SK-N-DZ (cell line): ENCODE measurements at places on chromosomes 2 and 18.

- no peak for DNase-seq
These were observed 174.4 kb upstream of the FBXO11 start for GRCh38 chr2:48080534-48081316.

DNA sequence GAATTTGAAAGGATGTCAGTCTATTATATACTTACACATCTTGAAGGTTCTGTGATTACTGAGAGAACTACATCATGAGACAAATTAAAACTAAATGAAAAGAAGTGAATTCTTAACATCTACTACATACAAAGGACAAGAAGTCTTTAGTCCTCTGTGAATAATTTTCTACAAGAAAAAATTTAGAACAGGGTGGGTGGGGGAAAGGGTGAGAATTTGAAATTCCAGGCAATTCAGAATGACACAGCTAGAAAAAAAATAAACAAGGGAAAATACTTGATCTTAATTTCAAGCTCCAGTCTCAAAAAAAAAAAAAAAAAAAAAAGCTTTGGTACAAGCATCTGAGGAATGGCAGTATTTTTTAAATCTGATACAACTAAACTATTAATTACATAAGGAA, 15.5 kb downstream of the CUL3 start:
- no peak for DNase-seq

- DNase-seq, result no peak
These were observed 30.6 kb upstream of the SH3RF3 start for GRCh38 chr2:109098251-109098920.

- DNase-seq, result no peak
These were observed 132.6 kb downstream of the MAP2 start for GRCh38 chr2:209556354-209556961.

- no peak for DNase-seq
These were observed 49.9 kb downstream of the DGKD start for GRCh38 chr2:233404222-233404621.
